ENCODE measurements at places on chromosomes 4 and X.
A peak's percentile ranks its signal among the peaks of the same experiment; 100 is the strongest.

- peak; percentile 67 for DNase-seq
Observed at GRCh38 chrX:55056820-55057674, 17.8 kb upstream of the PAGE2B start.

- no peak for DNase-seq
Observed at GRCh38 chr4:188411805-188412204, 272.6 kb downstream of the TRIML1 start.

DNA sequence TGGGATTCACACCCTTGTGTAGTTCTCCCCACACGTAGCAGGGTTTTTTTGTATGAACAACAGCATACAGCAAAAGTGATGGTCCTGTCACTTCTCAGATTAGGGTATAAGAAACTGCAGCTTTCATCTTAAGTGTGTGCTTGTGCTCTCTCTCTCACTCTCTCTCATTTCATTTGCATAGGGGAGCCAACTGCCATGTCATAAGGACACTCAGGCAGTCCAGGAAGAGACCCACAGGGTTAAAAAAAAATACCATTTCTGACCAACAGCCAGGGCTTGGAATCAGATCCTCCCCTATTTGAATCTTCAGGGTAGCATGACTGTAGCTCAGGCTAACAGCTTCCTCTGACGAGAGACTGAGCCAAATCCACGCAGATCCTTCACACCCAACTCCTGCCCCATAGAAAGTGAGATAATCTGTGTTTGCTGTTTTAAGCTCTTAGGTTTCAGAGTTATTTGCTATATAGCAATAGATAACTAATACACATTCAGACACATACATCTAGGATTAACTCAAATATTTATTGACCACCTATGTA, 331.2 kb downstream of the PAPSS1 start:
- DNase-seq, result no peak

- DNase-seq, result no peak
Observed at GRCh38 chrX:43525901-43526610, 130.0 kb upstream of the MAOA start.

- DNase-seq, result no peak
Observed at GRCh38 chr4:10959586-10959985, 275.0 kb upstream of the CLNK start.

DNA sequence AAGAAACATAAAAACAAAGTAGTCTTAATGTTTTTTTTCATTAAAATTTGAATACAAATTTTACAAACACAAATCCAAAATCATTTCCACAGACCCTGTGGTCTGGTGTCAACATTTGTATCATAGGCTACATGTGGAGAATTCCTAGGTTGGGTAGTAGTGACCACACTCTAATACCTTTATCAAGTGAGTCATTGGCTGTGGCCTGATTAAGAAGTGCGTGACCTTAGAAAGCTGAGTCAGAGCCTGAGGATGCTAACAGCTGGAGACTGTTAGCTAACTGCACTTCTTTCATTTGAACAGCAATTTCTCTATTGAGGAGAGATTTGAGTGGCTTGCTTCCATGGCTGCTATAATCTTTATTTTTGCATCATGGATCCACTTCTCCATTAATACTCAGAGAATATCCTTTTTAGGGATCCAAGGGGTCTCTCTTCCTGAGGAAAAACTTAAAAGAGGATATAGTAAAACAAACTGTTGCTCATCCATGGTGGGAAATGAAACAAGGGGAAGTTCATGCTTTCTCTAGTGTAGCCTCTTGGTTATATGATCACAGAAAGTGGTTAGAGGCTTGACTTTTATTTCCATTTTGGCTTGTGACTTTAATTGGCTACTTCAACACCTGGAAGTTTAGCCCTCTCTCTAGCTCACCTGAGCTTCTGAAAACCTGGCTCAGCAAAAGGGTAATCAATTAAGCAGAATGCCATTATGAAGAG, 335.8 kb downstream of the PABPC4L start:
- DNase-seq, result no peak

DNA sequence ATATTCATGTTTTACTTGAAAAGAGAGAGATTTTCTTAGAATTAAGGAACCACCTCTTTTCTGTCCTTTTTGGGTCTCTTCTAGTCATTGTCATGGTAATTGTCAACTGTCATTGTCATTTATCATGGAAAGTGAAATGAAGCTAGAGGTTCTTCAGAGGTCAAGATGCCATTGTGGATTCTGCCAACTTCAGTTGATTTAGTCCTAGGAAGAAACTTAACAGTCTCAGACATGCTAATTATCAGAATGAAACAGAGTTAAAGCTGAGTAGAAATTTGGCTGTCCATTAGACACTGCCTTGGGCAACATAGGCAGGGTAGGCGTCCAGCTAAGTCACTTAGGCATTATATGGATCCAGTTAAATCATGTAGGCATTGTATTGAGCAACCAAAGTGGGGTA, 796.1 kb upstream of the ADGRL3 start:
- DNase-seq, result no peak

- DNase-seq, result no peak
Observed at GRCh38 chr4:129179276-129179675, 83.3 kb downstream of the C4orf33 start.

- peak; percentile 41 for DNase-seq
Observed at GRCh38 chrX:119755981-119756533, 2.3 kb upstream of the SOWAHD start.

- no peak for DNase-seq
Observed at GRCh38 chr4:143502231-143502630, 11.3 kb upstream of the SMARCA5 start.

- no peak for DNase-seq
Observed at GRCh38 chrX:97705936-97706335, 822.2 kb downstream of the RPA4 start.

- peak; percentile 20 for DNase-seq
Observed at GRCh38 chrX:132022198-132022966, 720 bp upstream of the STK26 start.

- DNase-seq, result no peak
Observed at GRCh38 chr4:19544446-19545125, 707.1 kb upstream of the SLIT2 start.

DNA sequence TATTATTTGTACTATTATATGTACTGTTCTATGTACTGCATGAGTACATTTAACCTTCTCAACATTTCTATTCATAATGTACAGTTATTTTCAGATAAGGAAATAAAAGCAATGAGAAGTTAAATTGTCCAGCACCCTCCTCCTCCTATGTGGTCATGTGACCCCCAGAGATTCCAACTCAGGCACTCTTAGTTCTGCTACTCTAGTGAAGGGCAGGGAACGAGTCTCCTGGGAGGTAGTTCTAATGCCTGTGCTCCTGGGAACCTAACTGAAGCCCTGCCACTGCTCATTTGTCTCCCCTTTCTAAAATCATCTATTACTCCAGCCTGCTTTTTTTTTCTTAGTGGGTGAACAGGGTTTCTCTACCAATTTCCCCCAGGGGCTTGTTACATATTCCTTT, 105.9 kb upstream of the GPRIN3 start:
- no peak for DNase-seq

GRCh38 chrX:41932885-41933284, 9.5 kb upstream of the CASK start:
- no peak for DNase-seq

GRCh38 chr4:5822619-5823018, 70.3 kb downstream of the CRMP1 start:
- no peak for DNase-seq

- no peak for DNase-seq
Observed at GRCh38 chr4:76061982-76062381, 12.5 kb upstream of the ART3 start.

- DNase-seq, result no peak
Observed at GRCh38 chr4:134632056-134632455, 430.5 kb upstream of the PABPC4L start.

DNA sequence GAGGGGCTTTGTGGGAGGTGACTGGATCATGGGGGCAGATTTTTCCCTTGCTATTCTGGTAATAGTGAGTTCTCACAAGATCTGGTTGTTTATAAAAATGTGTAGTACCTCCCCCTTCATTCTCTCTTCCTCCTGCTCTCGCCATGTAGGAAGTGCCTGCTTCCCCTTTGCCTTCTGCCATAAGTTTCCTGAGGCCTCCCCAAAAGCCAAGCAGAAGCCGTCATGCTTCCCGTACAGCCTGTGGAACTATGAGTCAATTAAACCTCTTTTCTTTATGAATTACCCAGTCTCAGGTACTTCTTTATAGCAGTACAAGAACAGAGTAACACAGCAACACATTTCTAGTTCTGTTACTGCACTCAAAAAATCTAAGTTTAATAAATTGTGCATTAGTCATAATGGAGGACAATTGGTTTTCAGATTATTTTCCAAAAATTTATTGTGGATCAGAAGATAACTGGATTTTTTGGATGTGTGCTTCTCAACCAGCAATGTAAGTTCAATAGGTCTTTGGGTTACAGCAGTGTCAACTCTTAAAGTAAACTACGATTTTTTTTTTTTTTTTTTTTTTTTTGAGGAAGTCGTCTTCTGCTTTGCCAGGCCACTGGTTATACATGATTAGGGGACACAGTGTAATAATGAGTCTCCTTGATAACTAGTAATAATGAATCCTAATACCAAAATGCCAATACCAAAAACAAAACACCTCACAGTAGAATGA, 69.9 kb downstream of the CHIC2 start:
- no peak for DNase-seq

DNA sequence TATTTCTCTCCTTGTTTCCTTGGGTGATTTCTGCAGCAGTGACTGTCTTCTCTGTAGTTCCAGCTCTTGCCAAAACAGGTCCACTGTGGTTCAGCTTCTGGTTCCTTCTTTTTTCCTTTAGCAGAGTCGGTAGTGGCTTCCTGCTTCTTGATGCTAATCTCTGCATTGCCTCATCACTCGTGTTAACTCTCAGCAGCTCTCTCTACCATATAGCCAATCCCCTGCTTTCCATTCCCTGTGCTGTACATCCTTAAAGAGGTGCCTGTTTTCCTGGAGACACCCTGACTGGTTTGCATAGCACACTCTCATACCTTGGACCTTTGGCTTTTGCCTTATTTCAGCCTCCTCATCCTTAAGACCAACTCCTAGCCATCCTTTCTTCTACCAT, 191.2 kb upstream of the LNX1 start:
- DNase-seq, result no peak

DNA sequence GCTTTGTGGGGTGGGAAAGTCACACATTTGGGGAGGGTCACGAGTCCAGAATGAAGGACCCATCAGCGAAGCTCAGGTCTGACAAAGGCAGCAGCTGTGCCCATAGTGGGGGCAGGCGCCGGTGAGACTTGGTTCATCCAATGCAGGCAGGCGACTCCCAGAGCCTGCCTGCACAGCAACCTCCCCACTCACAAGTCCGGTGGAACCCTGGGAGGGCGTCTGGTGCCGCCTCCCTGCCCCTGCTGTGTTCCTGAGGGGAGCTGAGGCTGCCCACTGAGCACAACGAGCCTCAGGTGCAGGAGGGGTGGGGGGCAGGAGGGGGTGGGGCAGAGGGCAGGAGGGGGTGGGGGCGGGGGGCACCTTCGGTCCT, 13.7 kb downstream of the LRPAP1 start:
- DNase-seq, result no peak

GRCh38 chr4:88953400-88953799, 103.6 kb downstream of the FAM13A start:
- peak; percentile 3 for DNase-seq

DNA sequence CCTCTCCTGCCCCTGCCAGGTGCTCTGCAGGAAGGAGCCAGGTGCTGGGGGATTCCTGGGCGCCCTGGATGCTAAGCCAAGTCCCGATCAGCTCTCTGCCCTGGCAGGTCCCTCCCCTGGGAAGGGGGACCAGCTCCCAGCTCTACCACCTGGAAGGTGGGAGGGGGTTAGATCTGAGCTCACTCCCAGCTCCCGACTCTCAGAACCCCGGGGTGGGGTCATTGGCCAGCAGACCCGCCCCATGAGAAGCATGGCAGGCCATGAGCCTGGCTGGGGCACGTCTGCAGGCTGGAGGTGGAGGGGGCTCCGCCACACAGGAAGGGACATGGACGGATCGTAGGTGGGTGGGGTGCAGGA, 83.4 kb upstream of the NKX1-1 start:
- DNase-seq, result no peak

- DNase-seq, result no peak
Observed at GRCh38 chr4:94435874-94436273, 15.9 kb upstream of the PDLIM5 start.

- DNase-seq, result no peak
Observed at GRCh38 chr4:5204781-5205180, 153.5 kb downstream of the STK32B start.

GRCh38 chr4:98284640-98285046, 23.5 kb downstream of the RAP1GDS1 start:
- no peak for DNase-seq

All from CD4-positive, alpha-beta T cell treated with Interleukin-15 for 4 hours (primary cell).